ENCODE measurements at places on chromosomes 1 and 21. TPM values are rescaled to one million over a fixed set of nuclear protein-coding genes. Genes with fewer than 3 reads are reported as not detected.
A peak's percentile ranks its signal among the peaks of the same experiment; 100 is the strongest.

DNA sequence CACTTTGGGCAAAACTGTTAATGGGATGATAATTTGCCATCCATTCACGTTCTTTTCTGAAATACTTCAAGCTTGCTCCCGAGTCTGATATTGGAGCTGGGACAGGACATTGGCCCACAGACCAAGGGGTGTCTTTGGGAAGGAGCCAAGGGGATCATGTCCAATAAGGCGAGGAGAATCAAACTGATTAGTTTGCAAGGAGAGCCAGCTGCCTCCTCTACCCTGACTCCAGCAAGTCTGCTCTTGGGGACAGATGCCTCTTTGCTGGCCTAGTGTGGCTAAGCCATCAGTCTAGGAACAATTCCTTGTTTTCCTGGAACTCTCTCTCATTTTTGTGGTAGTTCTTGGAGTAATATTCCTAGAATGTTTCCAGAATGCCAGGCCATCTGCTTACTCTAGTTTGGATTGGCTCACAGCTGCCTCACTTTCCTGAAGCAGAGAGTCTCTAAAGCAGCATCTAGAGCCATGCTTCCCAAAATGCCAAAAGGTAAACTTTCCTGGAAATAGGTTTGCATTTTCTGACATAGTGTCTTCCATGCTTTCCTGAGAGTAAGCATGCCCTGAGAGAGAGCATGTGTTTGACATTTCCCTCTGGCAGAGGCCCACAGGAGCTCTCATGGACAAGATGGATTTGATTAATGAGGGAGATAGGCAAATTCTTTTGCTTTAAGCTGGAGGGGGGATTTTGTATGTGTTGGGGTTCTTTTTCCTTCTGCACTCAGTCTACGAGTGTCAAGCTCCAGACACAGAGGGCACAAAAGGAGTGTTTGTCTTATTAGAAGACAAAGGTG, 145.6 kb downstream of the GDAP2 start:
- DNase-seq, result no peak

DNA sequence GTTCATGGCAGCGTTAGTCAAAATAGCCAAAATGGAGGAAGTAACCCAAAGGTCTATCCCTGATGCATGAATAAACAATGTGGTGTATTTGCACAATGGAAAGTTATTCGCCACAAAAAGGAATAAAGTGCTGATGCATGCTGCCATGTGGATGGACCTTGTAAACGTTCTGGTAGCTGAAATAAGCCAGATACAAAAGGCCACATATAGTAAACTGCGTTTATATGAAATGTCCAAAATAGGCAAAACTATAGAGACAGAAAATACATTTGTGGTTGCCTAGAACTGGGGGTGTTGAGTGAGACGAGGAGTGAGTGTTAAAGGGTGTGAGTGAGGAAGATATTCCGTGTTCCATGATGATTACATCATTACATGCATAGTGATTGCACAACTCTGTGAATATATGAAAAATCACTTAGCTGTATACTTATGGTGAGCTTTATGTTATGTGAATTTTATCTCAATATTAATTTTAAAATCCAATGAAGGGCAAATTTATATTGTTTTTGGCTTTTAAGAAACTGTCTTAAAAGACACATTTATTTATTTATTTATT, 321.3 kb downstream of the KIF26B start:
- DNase-seq, result no peak

- DNase-seq, result no peak
Measured at GRCh38 chr1:6260433-6260934, 414 bp downstream of the GPR153 start.

DNA sequence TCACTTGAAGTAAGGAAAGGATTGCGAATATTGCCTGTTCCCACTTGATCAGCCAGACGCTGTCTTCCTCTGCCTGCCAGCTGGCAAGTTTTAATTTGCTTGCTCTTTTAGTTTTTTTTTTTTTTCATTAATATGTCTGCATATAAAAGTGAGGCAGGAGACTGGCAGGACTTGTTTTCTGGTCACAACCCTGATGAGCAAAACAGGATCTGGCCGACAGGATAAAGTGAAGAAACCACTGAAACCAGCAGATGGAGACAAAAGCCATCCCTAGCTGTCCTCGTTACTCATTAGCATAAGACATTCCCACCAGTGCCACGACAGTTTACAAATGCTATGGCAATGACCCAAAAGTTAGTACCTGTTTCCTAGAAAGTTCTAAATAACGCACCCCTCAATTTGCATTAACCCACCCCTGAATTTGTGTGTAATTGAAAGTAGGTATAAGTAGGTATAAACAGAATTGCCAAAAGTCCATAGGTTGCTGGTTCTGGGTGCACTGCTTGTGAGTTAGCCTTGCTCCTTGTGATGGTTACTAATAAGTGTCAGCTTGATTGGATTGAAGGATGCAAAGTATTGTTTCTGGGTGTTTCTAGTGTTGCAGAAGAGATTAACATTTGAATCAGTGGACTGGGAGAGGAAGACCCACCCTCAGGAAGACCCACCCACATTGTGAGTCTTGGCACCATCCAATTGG, 60.8 kb downstream of the ZNF684 start:
- no peak for DNase-seq

DNA sequence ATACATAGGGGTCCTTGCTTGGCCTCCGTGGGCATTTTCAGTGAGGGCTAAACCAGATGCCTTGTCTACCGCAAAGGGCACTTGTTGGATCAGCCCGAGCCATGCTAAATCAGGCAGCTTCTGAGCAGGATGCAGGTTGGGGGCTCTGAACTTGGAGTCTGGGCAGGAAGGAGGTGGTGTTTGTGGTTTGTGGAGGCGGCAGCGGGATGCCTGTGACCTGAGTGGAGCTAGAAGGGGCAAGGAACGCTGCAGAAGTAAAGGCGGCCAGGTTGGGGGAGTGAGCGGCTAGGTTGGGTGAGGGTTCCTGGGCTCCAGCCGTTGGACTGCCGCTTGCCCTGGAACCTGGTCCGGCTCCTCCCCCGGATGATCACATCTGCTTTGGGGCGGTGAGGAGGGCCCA, 183.9 kb downstream of the CAMTA1 start:
- peak; percentile 58 for DNase-seq

NSUN4 gene
- total RNA-seq, result 28.2 TPM

- no peak for DNase-seq
Measured at GRCh38 chr1:30642391-30643120, 80.8 kb downstream of the MATN1 start.

- no peak for DNase-seq
Measured at GRCh38 chr1:192998536-192998935, 60.6 kb downstream of the UCHL5 start.

ETNK2 gene
- 0.84 TPM for total RNA-seq

- DNase-seq, result no peak
Measured at GRCh38 chr1:78996791-78997190, 9.7 kb downstream of the ADGRL4 start.

DNA sequence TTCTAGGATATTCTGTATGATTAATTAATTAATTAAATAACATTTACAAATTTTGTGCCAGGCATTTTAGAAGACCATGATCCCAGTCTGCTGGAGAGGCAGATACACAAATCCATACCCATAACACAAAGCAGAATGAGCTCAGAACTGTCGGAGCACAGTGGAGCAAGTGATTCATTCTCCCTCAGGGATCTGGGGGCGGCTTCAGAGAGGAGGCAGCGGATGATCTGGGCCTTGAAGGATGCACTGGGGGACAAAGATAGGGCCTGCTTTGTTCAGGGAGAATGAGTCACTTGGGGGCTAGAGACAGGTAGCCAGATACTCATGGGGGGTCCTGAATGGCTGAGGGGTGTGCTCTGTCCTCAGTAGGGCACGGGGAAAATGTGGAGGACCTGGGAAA, 50.9 kb upstream of the TRABD2B start:
- no peak for DNase-seq

GRCh38 chr1:110879758-110880606, 7.0 kb downstream of the CD53 start:
- DNase-seq, result peak; percentile 70

GRCh38 chr1:8427493-8427892, 109.6 kb downstream of the SLC45A1 start:
- DNase-seq, result no peak

DNA sequence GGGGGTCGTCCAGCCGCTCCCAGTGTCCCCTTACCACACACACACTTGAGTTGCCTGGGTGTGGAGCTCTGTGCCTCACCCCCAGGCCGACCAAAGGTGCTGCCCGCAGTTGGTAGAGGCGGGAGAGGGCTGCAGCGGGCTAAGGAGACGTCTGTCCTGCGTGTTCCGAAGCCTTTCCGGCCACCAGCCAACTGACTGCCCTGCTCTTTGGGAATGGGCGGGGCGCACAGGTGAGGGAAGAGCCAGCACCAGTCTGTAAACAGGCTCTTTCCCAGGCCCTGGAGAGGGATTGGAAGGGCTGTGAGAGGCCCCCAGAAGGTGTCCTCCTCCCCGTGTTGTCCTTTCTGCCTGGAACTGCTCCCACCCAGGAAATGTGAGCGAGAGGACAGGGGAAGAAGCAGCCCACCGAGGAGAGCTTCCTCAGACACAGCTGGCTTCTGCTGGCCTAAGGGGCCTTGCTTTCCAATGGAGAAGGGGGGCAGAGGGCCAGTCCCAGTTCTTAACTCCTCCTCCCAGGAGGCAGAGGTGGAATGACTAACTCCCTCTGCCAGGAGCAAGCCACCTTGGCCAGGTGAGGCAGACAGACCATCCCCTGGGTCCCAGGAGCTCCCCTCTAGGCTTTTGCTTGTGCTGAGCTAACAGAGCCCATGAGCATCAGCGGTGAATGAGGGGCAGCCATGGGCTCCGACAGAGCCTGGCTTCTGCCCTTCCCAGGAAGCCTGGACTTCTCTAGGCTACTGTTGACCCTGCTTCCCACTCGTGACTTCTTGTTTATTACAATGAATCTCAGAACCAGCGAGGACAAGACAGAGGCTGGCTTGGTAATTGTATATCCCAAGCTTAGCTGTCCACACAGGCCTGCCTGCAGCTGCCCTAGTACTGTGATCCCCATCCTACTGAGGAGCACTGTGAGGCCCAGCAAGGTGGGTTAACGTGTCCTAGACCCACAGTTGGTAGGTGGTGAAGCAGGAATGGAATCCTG, 158.1 kb upstream of the COA6 start:
- DNase-seq, result no peak

DNA sequence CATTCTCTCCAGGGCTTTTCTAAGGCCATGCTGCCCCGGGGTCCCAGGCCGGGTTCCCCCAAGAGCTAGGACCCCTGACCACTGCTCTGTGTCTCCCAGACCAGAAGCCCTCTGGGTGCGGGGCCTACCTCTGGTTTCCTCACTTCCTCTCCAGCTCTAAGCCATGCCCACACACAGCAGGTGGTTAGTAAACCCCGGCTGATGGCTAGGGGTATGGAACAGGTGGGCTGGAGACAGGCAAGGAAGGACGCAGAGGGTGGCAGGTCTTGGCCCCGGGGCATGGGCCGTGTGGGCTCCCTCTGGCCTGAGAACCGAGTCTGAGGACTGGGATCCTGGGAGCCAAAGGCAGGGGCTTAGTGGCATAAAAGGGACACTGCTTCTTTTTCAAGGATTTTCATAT, 15.9 kb upstream of the PLCH2 start:
- DNase-seq, result no peak

DNA sequence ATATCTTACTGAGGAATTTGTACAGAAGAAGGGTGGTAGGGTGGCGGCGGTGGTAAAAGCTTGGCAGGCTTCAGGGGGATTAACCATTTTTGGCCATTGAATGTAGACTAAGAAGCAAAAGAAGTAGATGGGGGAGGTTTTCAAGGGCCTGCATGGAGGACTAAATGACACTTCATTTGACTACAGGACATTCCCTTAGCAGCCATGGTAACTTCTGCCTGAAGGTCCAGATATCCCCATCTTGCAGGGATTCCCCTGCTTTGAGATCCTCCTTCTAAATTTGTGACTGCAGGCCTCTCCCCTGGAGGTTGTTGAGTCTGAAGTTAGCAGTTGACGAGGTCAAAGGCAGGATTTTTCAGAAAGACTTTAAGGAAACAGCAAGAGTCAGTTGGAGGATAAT, 4.8 kb downstream of the VASH2 start:
- DNase-seq, result no peak

GRCh38 chr1:204577794-204578478, 61.7 kb downstream of the MDM4 start:
- no peak for DNase-seq

DNA sequence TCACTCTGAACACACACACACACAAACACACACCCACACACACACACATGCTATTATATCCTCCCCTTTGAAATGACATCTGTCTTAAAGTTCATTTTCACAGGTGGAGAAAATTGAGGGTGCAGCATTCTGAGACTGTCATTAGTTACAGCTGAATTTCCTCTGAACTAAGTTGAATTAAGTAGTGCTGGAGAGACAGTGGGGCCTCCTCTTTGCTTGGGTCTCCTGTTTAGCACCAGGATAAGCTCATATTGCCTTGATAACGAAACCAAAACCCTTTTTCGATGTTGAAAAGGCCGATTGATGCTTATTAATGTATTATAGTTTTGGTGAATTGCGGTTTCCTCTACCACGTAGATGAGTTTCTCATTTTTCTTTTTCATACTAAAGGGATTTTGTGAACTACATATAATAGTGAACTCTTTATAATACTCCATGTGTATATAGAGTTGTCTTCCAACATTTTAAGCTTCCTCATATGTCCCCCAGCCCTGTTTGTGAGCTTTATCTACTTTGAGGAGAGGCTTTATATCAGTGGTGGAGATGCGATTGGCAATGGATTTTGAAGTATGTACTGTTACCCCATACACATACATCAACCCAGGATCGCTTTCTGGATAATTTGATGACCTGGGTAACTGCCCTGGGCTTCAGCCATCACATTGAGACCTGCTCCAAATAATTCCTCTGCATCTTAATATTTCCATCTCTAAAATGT, 17.4 kb downstream of the DYNLT5 start:
- no peak for DNase-seq

GRCh38 chr1:102837551-102837950, 270.8 kb downstream of the COL11A1 start:
- DNase-seq, result no peak

KAZN gene
- total RNA-seq, result 2.2 TPM

GJA9 gene
- total RNA-seq, result not detected

DNA sequence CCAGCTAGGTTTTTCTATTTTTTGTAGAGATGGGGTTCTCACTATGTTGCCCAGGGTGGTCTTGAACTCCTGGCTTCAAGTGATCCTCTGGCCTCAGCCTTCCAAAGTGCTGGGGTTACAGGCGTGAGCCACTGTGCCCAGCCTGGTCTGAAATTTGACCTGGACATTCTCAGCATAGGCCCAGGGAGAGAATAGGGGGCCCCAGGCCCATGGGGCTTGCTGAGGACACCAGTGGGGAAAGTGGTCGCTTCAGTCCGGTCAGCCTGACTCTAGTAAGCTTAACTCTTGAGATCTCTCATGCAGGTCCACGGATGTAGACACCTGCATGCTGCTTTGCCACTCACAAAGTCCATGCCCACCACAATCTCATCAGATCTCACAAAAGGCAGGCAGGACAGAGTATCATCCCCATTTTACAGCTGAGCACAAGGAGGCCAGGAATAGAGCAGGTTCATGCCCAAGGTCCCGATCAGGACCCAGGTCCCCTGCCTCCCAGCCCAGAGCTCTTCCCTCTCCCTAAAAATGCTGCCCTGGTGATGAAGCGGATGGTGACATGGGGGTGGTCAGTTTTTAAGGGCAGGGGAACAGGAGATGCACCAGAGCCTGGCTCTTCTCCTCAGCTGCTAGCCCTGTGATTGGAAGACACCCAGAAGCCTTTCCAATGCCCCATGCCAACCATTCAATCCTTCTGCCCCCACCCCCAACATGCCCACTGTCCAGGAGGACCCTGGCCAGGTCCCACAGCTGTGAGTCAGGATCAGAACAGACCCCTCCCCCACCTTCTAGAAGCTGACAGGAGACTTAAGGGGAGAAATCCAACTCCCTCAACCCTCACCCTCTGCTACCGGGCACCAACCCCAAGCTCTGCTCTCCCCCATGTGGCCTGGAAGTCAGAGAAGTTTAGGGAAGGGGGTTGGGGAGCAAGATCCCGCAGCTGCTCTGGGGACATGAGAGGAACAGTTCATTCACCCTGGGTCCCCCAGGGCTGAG, 1.8 kb downstream of the FHL3 start:
- DNase-seq, result no peak

HES4 gene
- total RNA-seq, result 3.2 TPM

CENPF gene
- 74.2 TPM for total RNA-seq
